Tibial nerve (tissue), 4 donors: ENCODE measurements at places on chromosomes 5 and 9. TPM values are rescaled to one million over a fixed set of nuclear protein-coding genes. Genes with fewer than 3 reads are reported as not detected.

LPAR1 gene
- total RNA-seq: 238 TPM

SPDL1 gene
- total RNA-seq: 10.7 TPM

DNAH5 gene
- 0.21 TPM for total RNA-seq

CARD9 gene
- total RNA-seq: 19.8 TPM

TMC1 gene
- total RNA-seq: not detected

PSMD5 gene
- 37.5 TPM for total RNA-seq

PPIC gene
- 14.1 TPM for total RNA-seq

NFIB gene
- total RNA-seq: 52.1 TPM

LMX1B gene
- 0.60 TPM for total RNA-seq

MSX2 gene
- total RNA-seq: 0.60 TPM

FCN2 gene
- not detected for total RNA-seq

ARSK gene
- total RNA-seq: 13.5 TPM

GNA14 gene
- total RNA-seq: 7.1 TPM

NUDT12 gene
- 27.1 TPM for total RNA-seq

FOXD4 gene
- not detected for total RNA-seq

SLC36A3 gene
- not detected for total RNA-seq

CKMT2 gene
- total RNA-seq: 6.1 TPM

GRM6 gene
- total RNA-seq: not detected

SV2C gene
- total RNA-seq: 1.4 TPM

FIBCD1 gene
- not detected for total RNA-seq

C6 gene
- total RNA-seq: 37.6 TPM

MEIKIN gene
- total RNA-seq: not detected

ASPN gene
- total RNA-seq: 18.4 TPM

SLC1A3 gene
- total RNA-seq: 72.3 TPM

NEUROG1 gene
- total RNA-seq: not detected

SLC6A3 gene
- 0.90 TPM for total RNA-seq

FOXD4L4 gene
- total RNA-seq: 0.63 TPM

NIPAL4 gene
- total RNA-seq: 5.7 TPM

SPRY4 gene
- 5.1 TPM for total RNA-seq

LIFR gene
- total RNA-seq: 145 TPM

CCDC192 gene
- 1.8 TPM for total RNA-seq

AFAP1L1 gene
- 93.5 TPM for total RNA-seq

ANKRD20A1 gene
- not detected for total RNA-seq

ABCA1 gene
- 59.2 TPM for total RNA-seq

SOX30 gene
- 0.20 TPM for total RNA-seq

PCDHGA6 gene
- 7.4 TPM for total RNA-seq

PRR16 gene
- total RNA-seq: 2.1 TPM

SLCO6A1 gene
- total RNA-seq: not detected

CYLC2 gene
- total RNA-seq: not detected

PLEKHG4B gene
- total RNA-seq: 0.22 TPM

BSPRY gene
- total RNA-seq: 0.21 TPM

ARRDC3 gene
- 58.4 TPM for total RNA-seq

SLC36A2 gene
- 7.8 TPM for total RNA-seq

BRINP1 gene
- total RNA-seq: not detected

ZFR gene
- total RNA-seq: 63.9 TPM

KCNMB1 gene
- total RNA-seq: 0.22 TPM

BRD3 gene
- 63.4 TPM for total RNA-seq

IFNB1 gene
- not detected for total RNA-seq
